Activated naive CD4-positive, alpha-beta T cell (primary cell): ENCODE measurements at places on chromosomes 3 and 15.

GRCh38 chr3:128489927-128490649 is 2.9 kb downstream of the GATA2 start:
- no peak for DNase-seq

GRCh38 chr15:84942456-84942855 is 39.2 kb upstream of the PDE8A start:
- no peak for DNase-seq

DNA sequence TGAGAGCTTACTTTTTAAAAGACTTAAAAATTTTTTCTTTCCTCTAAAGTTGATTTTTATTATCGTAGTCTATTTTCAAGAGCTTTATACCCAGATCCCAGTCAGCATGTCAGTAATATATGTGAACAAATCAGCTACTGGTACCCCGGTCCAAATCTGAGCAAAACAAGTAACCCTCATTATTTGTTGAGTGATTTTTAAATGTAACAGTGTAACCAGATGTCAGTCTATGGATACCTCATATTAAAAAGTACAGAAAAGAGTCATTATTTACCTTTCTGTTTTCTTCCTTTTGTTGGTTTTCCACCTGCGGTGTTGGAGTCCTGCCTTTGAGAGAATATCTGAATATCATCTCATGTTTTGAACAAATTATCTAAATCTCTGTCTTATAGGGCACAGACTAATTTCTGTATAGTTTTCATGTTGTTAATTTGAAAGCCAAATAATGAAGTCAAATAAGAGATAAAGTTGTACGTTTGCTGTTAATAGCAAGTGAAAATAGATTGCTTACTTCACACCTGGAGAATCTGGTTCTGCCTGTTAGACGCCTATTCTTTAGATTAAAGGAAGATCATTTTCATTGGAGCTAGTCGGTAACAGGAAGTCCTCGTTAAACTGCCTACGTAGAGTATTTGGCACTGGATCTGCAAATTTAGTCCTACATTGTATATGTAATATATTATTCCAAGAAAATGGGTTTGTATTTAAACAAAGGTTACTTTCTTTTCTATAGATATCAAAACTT is at the start of gene STX19:
Gene STX19 (minus strand): TSS at position 505 of the 745 bp plus-strand sequence. CDS start 13,328 bp downstream, outside the sequence.
- no peak for DNase-seq

- no peak for DNase-seq
Measured at GRCh38 chr3:59304296-59304695, 254.5 kb upstream of the CFAP20DC start.
